ENCODE measurements at places on chromosomes 3 and 15. TPM values are rescaled to one million over a fixed set of nuclear protein-coding genes. Genes with fewer than 3 reads are reported as not detected.

DNA sequence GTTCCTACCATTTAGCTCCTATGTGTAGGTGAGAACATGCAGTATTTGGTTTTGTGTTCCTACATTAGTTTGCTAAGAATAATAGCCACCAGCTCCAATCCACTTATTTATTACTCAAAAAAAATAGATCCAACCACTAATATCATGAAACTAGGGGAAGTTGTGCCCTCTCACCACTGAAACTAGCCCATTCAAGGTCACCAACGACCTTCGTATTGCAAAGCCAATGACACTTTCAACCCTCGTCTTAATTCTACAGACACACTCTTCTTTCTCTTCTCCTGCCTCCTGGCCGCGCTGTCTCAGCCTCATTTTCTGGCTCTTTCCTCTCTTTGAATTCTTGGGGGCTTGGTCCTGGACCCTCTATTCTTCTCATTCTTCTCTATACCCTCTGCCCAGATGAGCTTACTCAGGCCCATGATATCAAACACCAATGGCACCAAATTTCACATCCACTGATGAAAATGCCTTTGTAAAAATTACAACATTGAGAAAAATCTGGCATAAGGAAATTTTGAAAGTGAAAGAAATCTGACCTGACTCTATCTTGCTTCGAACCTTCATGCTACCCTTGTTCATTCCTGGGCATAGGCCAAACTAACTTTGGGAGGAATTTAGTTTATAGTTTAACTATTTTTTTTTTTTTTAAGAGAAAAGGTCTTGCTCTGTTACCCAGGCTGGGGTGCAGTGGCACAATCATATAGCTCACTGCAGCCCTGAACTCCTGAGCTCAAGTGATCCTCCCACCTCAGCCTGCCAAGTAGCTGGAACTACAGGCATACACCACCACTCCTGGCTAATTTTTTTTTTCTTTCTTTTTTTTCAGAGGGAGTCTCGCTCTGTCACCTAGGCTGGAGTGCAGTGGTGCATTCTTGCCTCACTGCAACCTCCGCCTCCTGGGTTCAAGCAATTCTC is 25.4 kb upstream of the LIMD1 start:
- DNase-seq: no peak

DNA sequence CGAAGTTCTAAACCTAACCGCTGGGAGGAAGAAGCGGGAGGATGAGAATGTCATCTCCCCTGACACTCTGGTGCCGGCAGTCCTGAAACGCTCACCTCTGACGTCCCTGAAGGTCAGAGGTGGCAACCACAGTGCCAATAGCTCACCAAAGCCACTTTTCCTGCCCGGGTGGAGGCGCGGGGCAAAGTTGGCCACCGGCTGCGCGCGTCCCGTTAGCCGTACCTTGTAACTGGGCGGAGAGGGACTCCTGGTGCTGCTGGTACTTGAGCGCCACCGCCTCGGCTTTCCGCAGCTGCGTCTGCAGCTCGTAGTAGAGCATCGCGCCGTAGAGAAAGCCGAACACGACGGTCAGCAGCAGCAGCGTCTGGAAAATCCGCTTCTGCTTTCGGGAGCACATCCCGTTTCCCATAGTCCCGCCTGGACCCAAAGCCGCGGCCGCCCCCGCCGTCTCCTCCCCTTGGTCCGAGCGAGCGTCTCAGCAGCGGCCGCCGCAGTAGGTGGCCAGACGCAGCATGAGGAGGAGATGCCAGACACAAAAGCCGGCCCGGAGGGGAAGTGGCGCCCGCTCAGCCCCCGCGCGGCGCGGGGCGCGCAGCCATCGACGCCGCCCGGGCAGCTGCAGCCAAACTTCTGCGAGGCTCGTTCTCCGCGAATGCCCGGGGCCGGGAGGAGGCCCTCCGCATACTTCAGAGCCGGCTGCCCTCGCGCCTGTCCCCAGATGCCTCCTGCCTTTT is 680 bp downstream of the GOLIM4 start:
- peak; percentile 42 for DNase-seq

DNA sequence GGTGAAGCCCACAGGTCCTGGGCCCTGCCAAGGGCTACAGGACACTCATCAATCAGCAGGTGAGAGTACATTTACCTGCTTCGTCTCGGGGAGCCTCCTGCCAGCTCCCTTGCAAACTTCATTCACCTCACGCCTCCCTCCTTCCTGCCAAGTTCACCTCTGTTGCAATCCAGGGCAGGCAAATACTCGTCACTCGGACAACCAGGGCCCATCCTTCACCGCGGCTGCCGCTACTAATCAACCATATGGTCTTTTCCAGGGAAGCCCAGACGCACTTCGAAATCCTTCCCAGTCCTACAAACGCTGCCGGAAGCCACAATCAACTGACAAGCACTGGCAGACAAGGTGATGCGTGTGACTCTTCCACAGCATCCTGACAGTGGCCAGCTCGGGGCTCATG is 200.7 kb upstream of the NSMCE3 start:
- peak; percentile 36 for DNase-seq

DNA sequence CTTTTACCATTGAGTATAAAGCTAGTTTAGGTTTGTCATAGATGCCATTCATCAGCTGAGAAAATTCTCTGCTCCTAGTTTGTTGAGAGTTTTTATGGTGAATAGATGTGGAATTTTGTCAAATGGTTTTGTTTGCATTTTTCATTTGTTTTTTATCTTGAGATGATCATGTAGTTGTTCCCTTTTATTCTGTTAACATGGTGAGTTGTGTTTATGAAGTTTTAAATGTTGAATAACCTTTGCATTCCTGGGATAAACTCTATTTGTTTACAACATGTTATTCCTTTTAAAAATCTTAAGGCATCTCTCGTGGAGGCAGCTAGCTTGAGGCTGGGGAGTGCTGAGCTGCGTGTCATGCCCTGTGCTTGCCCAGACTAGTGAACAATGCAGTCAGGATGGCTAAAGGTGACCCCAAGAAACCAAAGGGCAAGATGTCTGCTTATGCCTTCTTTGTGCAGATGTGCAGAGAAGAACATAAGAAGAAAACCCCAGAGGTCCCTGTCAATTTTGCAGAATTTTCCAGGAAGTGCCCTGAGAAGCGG is 48.5 kb downstream of the ANAPC13 start:
- DNase-seq: peak; percentile 38

GRCh38 chr15:57927091-57927631 is 138.3 kb downstream of the ALDH1A2 start:
- no peak for DNase-seq

- DNase-seq: no peak
These were observed 12.4 kb downstream of the ZNF710 start for GRCh38 chr15:90013503-90013937.

DNA sequence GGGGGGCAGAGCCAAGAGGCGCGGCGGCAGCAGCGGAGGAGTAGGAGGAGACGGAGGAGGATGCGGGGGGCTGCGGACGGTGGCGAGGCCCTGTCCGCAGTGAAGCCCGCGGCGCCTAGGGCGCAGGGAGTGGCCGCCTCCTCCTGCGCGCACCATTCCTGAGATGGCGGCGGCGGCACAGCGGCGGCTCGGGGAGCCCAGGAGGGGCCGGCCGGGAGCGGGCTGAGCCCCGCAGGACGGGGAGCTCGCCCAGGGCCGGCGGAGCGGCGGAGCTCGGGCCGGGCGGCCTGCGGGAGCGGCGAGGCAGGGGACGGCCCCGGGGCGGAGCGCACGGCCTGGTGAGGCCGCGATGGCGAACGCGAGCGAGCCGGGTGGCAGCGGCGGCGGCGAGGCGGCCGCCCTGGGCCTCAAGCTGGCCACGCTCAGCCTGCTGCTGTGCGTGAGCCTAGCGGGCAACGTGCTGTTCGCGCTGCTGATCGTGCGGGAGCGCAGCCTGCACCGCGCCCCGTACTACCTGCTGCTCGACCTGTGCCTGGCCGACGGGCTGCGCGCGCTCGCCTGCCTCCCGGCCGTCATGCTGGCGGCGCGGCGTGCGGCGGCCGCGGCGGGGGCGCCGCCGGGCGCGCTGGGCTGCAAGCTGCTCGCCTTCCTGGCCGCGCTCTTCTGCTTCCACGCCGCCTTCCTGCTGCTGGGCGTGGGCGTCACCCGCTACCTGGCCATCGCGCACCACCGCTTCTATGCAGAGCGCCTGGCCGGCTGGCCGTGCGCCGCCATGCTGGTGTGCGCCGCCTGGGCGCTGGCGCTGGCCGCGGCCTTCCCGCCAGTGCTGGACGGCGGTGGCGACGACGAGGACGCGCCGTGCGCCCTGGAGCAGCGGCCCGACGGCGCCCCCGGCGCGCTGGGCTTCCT is at the start of gene GPR27:
Gene GPR27, plus strand, starts transcription at position 155 of the 909 bp plus-strand sequence. Its CDS starts 195 bp downstream, at position 350.
- no peak for DNase-seq

- DNase-seq: no peak
These were observed 32.4 kb downstream of the FAM43A start for GRCh38 chr3:194718079-194718478.

DNA sequence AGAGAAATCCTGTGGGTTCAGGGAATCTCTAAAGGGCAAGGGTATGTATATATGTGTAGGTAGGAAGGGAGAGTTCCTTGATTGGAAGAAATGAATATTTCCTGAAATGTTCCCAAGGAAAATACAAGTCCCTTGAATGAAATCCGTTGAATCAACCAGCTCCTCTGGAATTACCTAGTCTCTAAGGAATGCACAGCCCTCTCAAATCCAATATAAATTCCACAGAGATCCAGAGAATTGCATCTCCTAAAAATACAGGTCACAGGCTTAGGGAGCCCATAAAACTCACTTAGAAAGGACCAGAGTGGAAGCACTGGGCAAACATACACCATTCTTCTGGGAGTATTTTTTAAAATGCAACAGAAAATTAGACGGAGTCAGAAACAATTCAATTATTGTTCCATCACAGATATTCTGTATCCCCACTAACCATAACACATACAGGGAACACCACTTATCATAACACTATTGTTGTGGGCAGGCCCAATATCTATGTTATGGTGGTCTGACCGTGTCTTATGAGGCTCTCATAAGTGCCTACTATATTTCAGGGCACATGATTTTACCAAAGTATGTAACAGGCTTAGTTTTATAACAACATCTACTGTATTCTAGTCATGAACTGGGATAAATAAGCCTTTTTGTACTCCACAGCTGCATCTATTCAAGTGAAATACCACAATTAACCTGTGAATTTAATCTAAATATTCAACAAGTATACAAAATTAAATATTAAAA is 43.7 kb downstream of the IGSF11 start:
- no peak for DNase-seq

- no peak for DNase-seq
These were observed 879.3 kb downstream of the ROBO2 start for GRCh38 chr3:77919244-77919643.

- no peak for DNase-seq
These were observed 541.0 kb upstream of the LMCD1 start for GRCh38 chr3:7960601-7961000.

DNA sequence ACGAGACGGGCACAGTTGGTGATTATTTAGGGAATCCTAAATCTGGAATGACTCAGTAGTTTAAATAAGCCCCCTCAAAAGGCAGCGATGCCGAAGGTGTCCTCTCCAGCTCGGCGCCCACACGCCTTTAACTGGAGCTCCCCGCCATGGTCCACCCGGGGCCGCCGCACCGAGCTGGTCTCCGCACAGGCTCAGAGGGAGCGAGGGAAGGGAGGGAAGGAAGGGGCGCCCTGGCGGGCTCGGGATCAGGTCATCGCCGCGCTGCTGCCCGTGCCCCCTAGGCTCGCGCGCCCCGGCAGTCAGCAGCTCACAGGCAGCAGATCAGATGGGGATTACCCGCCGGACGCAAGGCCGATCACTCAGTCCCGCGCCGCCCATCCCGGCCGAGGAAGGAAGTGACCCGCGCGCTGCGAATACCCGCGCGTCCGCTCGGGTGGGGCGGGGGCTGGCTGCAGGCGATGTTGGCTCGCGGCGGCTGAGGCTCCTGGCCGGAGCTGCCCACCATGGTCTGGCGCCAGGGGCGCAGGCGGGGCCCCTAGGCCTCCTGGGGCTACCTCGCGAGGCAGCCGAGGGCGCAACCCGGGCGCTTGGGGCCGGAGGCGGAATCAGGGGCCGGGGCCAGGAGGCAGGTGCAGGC is 318.0 kb downstream of the FGF12 start:
- DNase-seq: no peak

- peak; percentile 8 for DNase-seq
These were observed 11.9 kb upstream of the CD200R1L start for GRCh38 chr3:112858410-112859069.

DNA sequence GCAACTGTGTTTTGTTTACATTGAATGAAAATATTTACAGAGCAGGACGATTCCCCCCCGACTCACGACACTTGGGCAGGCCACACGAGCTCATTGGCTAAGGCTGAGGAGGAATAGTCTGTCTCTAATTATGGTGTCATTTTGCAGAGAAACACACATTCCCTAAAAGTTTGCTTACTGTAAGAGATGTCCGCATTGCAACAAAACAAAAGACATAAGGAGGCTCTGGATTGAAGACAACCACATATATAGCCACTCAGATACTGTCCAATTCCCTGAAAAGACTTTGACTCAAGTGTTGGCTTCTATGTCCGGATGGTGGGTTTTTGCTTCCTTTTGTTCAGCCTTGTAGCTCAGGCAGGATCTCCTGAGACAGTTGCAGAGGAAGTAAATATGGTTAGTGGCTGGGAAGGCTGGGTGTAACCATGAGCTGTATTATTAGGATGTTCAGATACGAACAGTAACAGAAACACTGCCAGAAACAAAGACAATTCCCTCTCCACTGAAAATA is 170.4 kb downstream of the KLHL25 start:
- DNase-seq: no peak

DNA sequence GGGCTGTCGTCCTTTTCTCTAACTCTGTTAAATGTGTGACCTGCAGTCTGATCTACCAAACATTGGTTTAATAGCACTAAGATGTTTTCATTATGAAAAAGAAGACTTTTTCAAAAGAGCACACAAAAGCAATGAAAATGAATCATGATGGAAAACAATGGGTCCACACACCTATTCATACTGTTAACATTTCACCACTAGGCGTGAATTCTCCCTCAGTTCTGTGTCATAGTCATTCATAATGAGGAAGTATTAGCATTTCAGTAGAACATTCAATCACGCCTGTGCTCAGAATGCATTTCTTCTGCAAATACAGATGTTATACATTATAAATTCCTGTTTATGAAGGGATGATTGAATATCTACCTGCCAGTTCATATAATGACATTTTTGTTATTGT is 35.9 kb downstream of the EIF4E3 start:
- peak; percentile 91 for DNase-seq

DNA sequence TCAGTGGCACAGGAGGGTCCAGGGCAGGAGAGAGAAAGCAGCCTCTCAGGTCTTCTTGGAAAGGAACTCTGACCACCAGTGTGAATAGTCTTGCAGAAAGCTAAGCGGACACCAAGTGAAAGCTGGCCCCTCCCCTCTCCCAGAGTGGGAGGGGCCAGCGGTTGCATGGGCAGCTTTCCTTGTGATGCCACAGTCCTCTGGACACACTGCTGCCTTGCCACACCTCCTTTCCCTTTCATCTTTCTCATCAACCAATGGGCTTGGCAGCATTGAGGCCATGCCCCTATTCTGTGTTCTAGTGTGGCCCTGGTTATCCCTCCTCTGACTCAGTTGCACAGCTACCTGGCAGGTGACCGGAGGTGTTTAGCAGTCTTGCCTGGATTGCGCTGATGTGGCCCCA is 49.7 kb upstream of the GOLGA6B start:
- DNase-seq: no peak

The ANKRD63 gene
- total RNA-seq: not detected

The LDHAL6B gene
- total RNA-seq: not detected

The BOC gene
- total RNA-seq: 0.38 TPM

The CILP gene
- under 0.01 TPM for total RNA-seq

The GP5 gene
- total RNA-seq: under 0.01 TPM

The SAMD7 gene
- not detected for total RNA-seq

The ISLR gene
- 0.53 TPM for total RNA-seq

The PIGZ gene
- 1.7 TPM for total RNA-seq

The PSMA4 gene
- total RNA-seq: 141 TPM

The OIP5 gene
- 0.38 TPM for total RNA-seq

The RARRES1 gene
- total RNA-seq: not detected

The MOBP gene
- not detected for total RNA-seq

The ARPIN gene
- 12.9 TPM for total RNA-seq

The ITIH1 gene
- total RNA-seq: not detected

The C3orf22 gene
- not detected for total RNA-seq

The FLNB gene
- 822 TPM for total RNA-seq

The IMPG2 gene
- total RNA-seq: 0.13 TPM

All from bronchial epithelial cell (primary cell).